ENCODE measurements at places on chromosomes 7 and 10.

DNA sequence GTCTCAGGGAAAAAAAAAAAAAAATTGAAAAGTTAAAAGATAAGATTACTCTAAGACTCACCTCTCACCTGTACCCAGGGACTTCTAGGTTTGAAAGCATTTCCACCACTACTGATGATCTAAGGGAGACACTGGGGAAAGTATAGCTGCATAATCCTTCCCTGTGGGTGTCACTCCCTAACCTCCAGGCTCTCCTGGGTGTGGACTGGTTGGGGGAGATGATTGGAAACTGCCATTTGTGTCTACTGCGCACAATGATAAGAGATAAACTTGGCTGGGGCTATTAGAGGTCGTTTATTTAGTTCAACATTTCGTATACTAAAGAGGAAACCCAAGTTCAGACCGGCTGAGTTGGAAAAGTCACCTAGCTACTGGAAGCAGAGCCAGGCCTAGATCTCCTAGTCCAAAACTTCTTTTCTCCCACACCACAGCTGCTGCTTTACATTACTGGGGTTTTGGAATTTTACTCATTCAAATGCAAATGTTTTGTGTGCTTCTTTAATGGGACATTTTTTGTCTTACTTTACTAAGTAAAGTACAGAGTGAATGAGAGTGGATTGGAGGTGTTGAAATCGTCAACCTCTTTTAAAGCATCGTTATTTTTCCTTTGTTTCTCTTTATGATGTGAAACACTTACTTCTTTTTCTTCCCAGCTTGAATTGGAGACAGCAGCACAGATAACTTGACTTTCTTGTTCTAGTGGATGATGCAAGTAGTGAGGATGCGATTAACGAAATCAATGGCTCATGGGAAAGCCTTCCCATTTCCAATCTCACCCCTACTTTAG is 22.3 kb upstream of the SEC61G start:
- DNase-seq: no peak

DNA sequence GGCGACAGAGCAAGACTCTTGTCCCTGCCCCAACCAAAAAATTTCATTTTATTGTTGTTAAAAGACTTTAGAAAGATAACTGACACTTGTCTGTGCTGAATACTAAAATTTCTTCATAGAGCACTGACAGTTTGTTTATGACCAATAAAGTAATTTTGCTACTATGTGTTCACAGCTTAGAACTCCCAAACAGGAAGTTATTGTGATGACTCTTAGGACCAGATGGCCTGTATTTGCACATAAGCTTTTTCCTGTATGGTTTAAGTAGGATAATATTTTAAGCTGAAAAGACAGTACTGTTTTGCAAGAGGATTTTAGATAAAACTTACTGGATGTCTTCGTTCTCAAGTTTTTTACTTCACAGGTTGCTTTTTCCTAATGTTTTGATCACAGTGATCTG is 80.7 kb downstream of the MMRN2 start:
- no peak for DNase-seq

DNA sequence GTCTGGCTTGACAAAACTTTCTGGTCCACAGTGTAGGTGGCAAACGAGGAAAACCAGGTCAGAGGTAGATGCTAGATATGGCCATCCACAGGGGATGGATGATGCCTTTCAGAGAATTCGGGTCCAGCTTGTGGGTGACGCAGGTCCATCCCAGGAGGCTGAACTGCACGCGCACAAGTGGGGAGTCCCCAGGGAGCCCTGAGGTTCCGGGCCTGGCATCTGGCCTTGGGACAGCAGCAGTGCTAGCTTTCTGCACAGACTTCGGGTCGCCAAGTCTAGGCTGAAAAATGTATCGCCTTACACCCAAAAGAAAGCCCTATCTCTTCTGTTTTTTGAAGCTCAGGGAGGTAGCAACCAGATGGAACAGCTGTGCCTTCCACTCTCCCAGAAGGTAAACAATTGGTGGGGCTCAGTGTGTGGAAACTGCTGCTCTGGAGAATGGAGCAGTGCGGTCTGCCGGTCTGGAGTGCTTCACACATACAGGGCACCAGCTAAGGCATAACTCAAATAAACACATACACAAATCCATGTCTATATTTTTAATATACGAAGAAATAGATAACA is 119.3 kb upstream of the ACBD5 start:
- no peak for DNase-seq

GRCh38 chr7:24406053-24406788 is 122.2 kb downstream of the NPY start:
- no peak for DNase-seq

GRCh38 chr10:97553575-97554031 is 19.0 kb upstream of the ANKRD2 start:
- peak; percentile 33 for DNase-seq

- no peak for DNase-seq
Measured at GRCh38 chr7:105399043-105399725, 10.5 kb upstream of the SRPK2 start.

GRCh38 chr7:102306916-102307677 is 20.4 kb downstream of the SH2B2 start:
- no peak for DNase-seq

DNA sequence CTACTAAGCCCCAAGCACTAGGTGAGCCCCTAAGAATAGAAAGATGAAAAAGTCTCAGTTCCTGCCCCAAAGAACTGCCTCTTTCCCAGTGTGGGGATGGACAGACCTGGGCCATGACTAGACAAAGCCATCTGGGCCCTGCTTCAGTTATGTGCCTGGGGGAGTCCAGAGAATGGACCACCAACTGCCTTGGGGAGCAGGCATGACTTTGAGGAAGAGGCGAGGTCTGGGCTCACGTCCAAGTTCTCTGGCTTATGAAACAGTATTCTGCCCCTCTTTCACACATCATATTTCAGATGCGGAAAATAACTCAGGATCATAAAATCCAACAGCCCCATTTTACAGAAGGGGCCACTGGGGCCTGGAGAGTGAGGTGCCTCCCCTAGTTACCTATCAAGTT is 80.3 kb downstream of the PLXNA4 start:
- DNase-seq: no peak

GRCh38 chr10:72298592-72299519 is 25.1 kb downstream of the DDIT4 start:
- no peak for DNase-seq

DNA sequence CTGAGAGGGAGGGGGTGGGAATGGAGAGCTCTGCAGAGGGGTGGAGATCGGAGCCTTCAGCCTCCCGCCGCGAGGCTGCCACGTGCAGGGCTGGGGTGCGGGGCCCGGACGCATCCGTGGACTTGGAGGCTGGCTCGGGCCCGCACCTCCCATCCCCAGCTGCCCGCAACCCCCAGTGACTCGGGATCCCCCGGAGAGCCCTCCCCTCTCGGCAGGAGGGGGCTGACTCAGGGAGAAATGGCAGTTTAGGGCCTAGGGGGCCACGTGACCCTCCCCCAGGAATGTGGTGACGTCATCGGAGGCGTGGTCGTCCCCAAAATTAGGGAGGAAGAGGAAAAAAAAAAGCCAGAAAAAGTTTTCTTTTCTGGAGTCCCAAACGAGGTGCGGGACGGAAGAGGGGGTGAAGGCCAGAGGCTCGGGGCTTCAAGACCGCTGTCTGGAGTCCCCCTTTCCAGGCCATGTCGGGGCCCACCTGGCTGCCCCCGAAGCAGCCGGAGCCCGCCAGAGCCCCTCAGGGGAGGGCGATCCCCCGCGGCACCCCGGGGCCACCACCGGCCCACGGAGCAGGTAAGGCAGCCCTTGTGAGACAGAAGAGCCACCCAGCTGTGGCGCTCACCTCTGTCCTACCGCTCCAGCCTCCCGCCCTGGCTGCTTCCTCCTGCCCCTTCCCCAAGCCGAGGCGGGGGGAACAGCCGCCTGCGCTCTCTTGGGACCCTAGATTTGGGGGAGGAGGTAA is at the start of gene TRIP6:
Gene TRIP6 (plus strand): TSS at position 348 of the 736 bp plus-strand sequence. CDS start 111 bp downstream, at position 459.
- DNase-seq: no peak

GRCh38 chr7:24229481-24230226 is 54.3 kb upstream of the NPY start:
- DNase-seq: no peak

Data from NCI-H1092 treated with DMSO at 0.1 percent for 48 hours (cell line).